Stimulated activated CD4-positive, alpha-beta T cell treated with anti-CD3 and anti-CD28 coated beads, Interleukin-2, amount 100 ng/mL, for 4 hours (primary cell): ENCODE measurements at places on chromosomes 3 and 15.

GRCh38 chr3:133829310-133829707 is 23.7 kb downstream of the SRPRB start:
- no peak for DNase-seq

- DNase-seq: no peak
Observed at GRCh38 chr15:101183931-101184305, 67.9 kb downstream of the CHSY1 start.

DNA sequence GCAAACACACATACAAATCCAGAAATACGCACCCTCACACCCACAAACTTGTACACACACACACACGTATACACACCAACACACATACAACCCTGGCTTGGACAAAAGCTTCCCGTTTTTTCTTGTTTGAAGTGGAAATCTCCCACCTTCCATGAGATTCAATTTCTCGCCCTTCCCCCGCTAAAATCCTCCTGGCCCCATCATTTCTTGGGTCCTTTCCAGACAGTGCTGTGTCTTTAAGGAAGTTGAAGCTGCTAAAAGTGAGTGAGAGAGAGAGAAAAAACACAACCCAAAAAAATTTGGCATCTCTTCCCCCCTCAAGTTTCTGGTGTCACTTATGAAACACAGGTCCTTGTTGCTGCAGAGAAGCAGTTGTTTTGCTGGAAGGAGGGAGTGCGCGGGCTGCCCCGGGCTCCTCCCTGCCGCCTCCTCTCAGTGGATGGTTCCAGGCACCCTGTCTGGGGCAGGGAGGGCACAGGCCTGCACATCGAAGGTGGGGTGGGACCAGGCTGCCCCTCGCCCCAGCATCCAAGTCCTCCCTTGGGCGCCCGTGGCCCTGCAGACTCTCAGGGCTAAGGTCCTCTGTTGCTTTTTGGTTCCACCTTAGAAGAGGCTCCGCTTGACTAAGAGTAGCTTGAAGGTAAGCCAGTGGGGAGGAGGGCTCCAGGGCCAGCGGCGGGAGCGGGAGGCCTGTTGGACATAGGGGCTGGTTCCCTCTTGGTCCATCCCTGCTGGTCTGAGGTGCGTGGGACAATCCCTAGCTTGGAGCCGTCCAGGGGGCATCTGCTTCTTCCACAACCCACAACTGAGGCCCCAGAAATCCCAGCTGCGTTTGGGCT is at the start of gene ISLR:
Gene ISLR, plus strand, starts transcription at position 331 of the 839 bp plus-strand sequence. CDS start 1,149 bp downstream, outside the sequence.
- no peak for DNase-seq

DNA sequence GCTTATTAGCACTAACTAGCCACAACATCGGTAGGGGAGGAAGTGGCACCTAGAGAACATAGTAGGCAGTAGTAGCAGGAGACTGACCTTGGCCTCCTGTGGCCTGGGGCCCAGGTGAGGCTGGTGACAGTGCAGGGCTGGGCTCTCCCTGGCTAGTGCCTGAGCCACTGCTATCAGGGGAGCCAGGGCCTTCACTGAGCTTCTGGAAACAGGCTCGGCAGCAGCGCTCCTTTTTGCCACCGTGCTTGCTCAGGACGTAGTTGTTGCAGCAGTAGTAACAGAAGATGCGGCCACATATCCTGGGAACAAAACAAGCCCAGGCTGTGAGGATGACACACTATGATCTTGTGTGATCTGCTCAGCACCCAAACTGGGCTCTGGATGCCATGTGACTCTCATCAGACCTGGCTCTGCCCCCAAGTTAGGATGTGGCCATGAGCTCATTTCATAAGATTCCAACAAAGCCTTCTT is 15.1 kb downstream of the CXCR6 start:
- no peak for DNase-seq

DNA sequence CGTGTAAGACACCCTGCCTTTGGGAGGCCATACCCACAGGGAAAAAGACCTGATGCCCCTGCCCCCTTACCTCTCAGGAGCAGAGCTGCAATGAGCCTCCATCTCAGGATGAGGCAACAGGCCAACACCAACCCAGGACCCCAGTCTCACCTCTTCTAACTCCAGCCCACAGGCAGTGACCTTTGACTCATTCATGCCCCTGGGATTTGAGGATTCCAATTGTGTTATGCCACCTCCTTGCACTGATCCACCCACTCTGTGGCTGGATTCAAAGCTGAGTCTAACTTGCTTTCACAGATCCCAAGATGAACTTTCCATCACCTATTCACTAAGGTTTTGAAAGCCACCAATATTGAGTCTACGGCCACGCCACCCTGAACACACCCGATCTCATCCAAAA is 64.7 kb downstream of the MINAR1 start:
- DNase-seq: no peak

DNA sequence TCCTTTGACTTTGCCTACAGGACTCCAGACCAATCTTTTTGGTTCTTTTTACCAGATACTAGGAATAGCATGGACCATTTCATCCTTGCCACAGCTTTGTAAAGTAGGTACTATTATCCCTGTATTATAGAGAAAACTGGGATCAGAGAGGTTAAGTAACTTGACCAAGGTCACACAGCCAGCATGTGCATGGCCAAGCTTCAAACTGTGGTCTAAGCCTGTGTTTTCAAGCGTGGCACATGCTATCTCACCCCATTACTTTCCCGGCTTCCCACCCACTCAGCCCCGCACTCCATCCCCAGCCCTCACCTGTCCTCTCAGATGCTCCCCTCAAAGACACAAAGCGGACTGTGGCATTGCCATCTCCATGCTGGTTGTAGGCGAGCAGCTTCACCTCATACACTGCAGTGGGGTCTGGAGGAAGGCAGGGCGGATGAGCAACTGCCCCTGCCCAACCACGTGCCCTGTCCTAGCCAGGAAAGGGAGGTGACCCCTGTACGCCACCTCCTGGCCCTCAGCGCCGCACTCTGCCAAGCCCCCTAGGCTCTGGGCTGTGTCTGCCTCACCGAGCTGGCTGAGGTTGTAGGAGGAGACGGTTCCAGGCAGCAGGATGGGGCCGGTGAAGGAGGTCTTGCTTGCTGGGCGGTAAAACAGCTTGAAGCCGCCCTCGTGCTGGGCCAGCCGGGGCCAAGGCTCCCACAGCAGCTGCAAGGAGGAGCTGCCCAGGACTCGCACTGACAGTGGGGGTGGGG is 25.7 kb downstream of the RNU5B-1 start:
- DNase-seq: no peak
